Stomach (tissue), 19 donors: ENCODE measurements at places on chromosomes 1 and 21. TPM values are rescaled to one million over a fixed set of nuclear protein-coding genes. Genes with fewer than 3 reads are reported as not detected.
A peak's percentile ranks its signal among the peaks of the same experiment; 100 is the strongest.

- H3K36me3 ChIP-seq, result no peaks in the 10 kb centered on the region
- H3K27ac ChIP-seq, result peak overlapping the region; percentile 74
- no peaks in the 10 kb centered on the region for H3K27me3 ChIP-seq
- peaks cover 27% of the 10 kb centered on the region for H3K4me1 ChIP-seq
- no peak for DNase-seq
Measured at GRCh38 chr21:25640202-25640942, 1.3 kb downstream of the JAM2 start.

DNA sequence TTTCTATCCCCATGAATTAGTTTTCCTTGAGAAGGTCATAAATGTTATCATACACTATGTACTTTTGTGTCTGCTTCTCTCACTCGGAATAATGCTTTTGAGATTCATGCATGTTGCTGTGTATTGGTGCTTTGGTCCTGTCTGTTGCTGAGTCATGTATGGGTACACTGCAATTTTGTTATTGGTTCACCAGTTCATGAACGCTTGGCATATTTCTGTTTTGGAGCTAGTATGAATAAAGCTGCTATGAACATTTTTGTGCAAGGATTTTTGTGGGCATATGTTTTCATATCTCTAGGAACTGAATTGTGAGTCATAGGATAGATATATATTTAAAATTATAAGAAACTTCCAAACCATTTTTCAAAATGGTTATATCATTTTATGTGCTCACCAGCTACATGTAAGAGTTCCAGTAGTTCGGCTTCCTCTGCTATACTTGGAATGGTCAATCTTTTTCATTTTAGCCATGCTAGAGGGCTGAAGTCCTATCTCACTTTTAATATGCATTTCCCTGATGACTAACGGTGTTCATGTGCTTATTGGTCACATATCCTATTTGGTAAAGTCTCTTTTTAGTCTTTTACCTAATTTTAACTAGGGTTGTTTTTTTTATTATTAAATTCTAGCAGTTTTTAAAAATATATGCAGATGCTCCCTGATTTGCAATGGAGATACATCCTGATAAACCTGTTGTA lies 38.2 kb downstream of the ETS2 start:
- no peak overlapping the region for H3K27ac ChIP-seq
- no peaks in the 10 kb centered on the region for H3K36me3 ChIP-seq
- H3K27me3 ChIP-seq, result no peaks in the 10 kb centered on the region
- no peak overlapping the region for H3K4me3 ChIP-seq
- no peak for DNase-seq
- no peaks in the 10 kb centered on the region for H3K4me1 ChIP-seq

- no peak overlapping the region for H3K27ac ChIP-seq
- H3K27me3 ChIP-seq, result no peaks in the 10 kb centered on the region
- peak; percentile 74 for DNase-seq
- no peak overlapping the region for H3K4me3 ChIP-seq
- H3K36me3 ChIP-seq, result no peaks in the 10 kb centered on the region
Measured at GRCh38 chr1:219566951-219567947, 45.7 kb downstream of the ZC3H11B start.

DNA sequence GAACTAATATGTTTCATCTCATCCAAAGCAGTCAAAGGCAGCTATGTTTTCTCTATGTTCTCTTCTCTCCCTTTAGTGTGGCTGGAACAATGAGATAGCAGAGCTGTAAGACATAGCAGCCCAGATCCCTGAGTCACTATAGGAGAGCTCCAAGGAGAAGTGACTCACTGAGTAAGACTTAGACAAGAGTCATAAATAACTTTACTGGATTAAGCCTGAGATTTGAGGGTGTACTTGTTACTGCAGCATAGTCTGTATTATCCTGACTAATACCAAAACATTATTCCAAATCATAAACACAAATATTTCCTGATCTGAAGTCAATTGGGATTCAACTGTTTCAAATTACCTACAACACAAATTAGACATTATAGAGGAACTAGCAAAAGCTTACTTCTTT lies 3.9 kb downstream of the KRTAP19-8 start:
- DNase-seq, result no peak
- no peaks in the 10 kb centered on the region for H3K36me3 ChIP-seq
- no peaks in the 10 kb centered on the region for H3K4me1 ChIP-seq
- no peaks in the 10 kb centered on the region for H3K27me3 ChIP-seq
- H3K4me3 ChIP-seq, result no peak overlapping the region
- H3K27ac ChIP-seq, result no peak overlapping the region

DNA sequence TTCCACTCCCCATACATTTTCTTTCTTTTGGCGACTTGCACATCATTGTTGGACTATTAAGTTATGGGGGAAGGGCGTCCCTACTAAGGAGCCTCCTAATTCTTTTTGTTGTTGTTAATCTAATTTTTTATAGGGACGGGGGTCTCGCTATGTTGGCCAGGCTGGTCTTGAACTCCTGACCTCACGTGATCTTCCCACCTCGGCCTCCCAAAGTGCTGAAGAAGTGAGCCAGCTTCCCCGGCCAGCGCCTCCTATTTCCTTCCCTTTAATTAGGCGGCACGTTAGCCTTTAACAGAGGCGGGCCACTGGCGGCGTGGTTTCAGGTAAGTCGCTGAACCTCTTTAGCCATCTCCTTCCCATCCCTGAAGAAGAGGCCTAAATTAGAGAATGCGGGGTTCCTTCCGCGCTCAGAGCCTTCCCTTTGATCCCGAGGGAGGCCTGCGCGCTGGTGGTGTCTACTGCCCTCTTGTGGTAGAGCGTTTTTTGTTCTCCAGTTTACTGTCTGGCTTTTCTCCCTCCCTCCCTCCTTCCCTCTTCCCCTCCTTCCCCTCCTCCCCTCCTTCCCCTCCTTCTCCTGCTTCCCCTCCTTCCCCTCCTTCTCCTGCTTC lies 38.1 kb downstream of the TNFRSF9 start:
- DNase-seq, result peak; percentile 90
- peak overlapping the region; percentile 32 for H3K4me3 ChIP-seq
- H3K36me3 ChIP-seq, result no peaks in the 10 kb centered on the region
- H3K4me1 ChIP-seq, result no peaks in the 10 kb centered on the region
- H3K27me3 ChIP-seq, result no peaks in the 10 kb centered on the region

DNA sequence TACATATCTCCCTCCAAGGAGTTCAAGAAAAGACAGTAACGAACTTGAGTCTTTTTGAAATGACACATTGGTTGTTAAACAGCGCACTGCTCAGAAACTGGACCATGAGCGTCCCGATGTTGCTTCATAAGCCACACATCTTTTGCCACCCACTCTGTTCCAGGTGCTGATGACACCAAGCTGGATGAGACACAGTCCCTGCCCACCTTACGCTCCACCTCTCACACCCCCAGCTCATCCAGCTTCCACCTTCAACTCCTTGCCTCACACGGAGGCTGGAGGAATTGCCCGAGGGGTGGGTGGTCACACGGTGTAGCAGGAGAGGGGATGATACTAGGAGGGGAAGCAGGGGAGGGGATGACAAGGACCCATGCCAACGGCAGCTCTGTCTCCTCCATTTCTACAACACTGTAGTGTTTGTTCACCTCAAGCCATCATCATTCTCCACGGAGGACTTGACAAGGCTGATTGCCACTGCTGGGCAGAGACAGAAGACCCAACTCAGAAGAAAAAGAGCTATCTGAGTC lies 148.5 kb upstream of the TNR start:
- H3K4me3 ChIP-seq, result no peak overlapping the region
- no peak overlapping the region for H3K27ac ChIP-seq
- no peak for DNase-seq
- no peaks in the 10 kb centered on the region for H3K27me3 ChIP-seq

DNA sequence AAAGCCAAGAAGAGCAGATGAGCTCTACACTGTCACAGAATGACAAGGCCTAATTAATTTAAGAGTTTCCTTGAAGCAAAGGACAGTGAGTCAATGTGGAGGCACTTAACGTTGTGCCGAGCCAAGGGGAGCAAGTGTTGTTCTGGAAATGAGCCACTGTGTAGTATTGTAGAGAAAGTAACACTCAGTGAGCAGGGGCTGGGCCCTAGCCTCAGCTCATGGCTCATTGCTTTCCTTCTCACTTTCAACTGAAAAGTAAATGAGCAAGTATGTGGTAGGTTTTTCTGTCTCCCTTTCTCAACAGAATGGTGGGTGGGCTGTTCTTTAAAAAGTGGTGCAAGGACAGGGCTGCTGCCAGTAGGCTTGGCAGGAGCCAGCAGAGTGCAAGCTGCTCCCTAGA lies 11.8 kb upstream of the KIAA0040 start:
- no peak overlapping the region for H3K4me3 ChIP-seq
- DNase-seq, result peak; percentile 30
- no peak overlapping the region for H3K27ac ChIP-seq
- H3K36me3 ChIP-seq, result no peaks in the 10 kb centered on the region
- H3K27me3 ChIP-seq, result no peaks in the 10 kb centered on the region

DNA sequence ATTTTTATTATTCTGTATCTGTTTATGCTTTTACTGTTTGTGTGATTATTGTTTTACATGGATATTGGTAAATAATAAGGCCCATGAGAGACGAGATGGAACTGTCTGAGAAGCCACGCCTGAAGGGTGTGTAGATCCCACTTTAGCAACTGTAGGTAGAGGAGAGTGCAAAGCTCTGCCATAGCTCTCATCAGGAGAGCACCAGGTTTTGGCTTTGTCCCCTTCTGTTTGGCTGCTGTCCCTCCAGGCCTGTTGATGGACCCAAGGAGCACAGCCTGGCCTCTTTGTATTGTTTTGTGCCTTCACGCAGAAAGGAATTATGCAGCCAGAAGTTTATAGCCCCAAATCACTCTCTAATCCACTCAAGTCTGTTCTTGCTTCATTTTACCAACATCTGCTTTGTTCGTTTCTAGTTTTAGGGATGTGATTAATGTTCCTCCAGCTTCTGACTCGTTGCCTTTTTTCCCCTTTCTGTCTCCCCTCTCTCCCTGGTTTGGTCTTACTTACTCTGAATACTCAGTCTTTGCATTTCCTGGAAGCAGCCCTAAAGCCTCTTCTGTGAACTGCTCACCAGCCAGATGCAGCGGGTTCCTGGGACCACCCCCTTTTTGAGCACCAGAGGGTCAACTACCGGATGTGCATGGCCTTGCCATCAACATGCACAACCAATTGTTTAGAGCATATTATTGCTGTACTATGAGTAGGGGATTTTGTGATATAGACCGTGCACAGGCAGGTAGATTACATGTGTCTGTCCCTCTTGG lies 127.3 kb downstream of the HHAT start:
- no peaks in the 10 kb centered on the region for H3K36me3 ChIP-seq
- no peak overlapping the region for H3K4me3 ChIP-seq
- no peak for DNase-seq
- no peaks in the 10 kb centered on the region for H3K27me3 ChIP-seq
- no peak overlapping the region for H3K27ac ChIP-seq

GRCh38 chr1:32991386-32991785 lies 26.8 kb upstream of the RNF19B start:
- no peak overlapping the region for H3K4me3 ChIP-seq
- no peak for DNase-seq
- peak overlapping the region; percentile 87 for H3K27ac ChIP-seq
- no peaks in the 10 kb centered on the region for H3K27me3 ChIP-seq
- no peaks in the 10 kb centered on the region for H3K36me3 ChIP-seq

GRCh38 chr1:39886757-39887231 lies 3.5 kb upstream of the TRIT1 start:
- no peak overlapping the region for H3K4me3 ChIP-seq
- no peaks in the 10 kb centered on the region for H3K36me3 ChIP-seq
- DNase-seq, result no peak
- H3K27me3 ChIP-seq, result no peaks in the 10 kb centered on the region
- H3K27ac ChIP-seq, result no peak overlapping the region

- no peak overlapping the region for H3K27ac ChIP-seq
- H3K27me3 ChIP-seq, result no peaks in the 10 kb centered on the region
- no peaks in the 10 kb centered on the region for H3K4me1 ChIP-seq
- no peak for DNase-seq
Measured at GRCh38 chr1:101376121-101377083, 139.6 kb downstream of the S1PR1 start.

DNA sequence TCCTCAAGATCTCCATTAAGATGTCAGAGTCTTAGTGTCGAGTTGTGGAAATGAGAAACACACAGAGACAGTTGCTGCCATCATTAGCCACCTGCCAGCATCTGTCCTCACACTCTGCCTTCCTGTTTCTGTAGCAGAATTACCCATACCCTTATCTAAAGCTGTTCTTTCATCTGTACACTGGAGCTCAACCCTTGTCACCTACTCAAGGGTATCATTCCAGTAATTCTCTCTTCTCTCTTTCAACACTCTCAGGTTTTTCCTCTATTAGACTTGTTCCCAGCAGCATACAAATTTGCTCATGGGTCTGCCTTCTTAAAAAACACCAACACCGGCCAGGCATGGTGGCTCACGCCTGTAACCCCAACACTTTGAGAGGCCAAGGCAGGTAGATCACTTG lies 27.4 kb upstream of the RNF2 start:
- H3K27ac ChIP-seq, result no peak overlapping the region
- H3K4me1 ChIP-seq, result no peaks in the 10 kb centered on the region
- H3K4me3 ChIP-seq, result no peak overlapping the region

DNA sequence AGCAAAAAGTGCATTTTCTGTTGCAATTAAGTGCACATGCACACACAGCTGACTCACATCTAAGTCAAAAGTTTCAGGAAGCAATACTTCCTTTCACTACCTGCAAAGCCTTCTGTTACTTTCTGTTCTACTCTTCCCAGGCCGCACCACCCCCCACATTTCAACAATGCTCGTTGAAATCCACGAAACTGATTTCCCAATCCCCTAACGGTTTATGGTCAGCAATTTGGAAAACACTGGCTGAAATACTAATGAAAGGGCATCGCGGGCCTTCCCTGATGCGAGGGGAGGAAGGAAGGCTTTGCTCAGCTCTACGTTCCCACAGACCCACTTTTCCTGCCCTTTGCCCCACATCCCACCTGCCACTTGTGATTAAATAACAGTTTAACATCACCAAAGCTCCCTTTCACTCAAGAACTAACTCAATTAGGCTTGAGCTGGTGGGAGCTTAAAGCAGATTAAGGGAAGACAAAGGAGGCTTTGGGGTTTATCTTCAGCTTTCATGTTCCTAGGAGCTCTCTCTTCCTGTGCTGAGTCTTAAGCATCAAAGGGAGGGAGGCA lies 243.2 kb upstream of the RAB4A start:
- H3K27me3 ChIP-seq, result no peaks in the 10 kb centered on the region
- peaks cover 5% of the 10 kb centered on the region for H3K4me1 ChIP-seq
- H3K36me3 ChIP-seq, result no peaks in the 10 kb centered on the region
- DNase-seq, result peak; percentile 71

GRCh38 chr1:216739793-216740192 lies 16.6 kb upstream of the ESRRG start:
- no peaks in the 10 kb centered on the region for H3K36me3 ChIP-seq
- no peak overlapping the region for H3K4me3 ChIP-seq
- H3K4me1 ChIP-seq, result no peaks in the 10 kb centered on the region
- no peak overlapping the region for H3K27ac ChIP-seq
- no peaks in the 10 kb centered on the region for H3K27me3 ChIP-seq

CSF3R gene
- total RNA-seq, result 30.9 TPM

KIF26B gene
- 3.2 TPM for total RNA-seq

UBXN10 gene
- total RNA-seq, result 4.4 TPM

FCRL6 gene
- total RNA-seq, result not detected

MPL gene
- total RNA-seq, result not detected

LINGO4 gene
- not detected for total RNA-seq

ILDR2 gene
- total RNA-seq, result not detected

BNIPL gene
- total RNA-seq, result not detected

DCDC2B gene
- not detected for total RNA-seq

SELE gene
- total RNA-seq, result not detected
